ENCODE measurements at places on chromosomes 2 and 18.

- H3K27ac ChIP-seq: no peak overlapping the region
- peaks cover 28% of the 10 kb centered on the region for H3K27me3 ChIP-seq
- no peak overlapping the region for H3K4me3 ChIP-seq
- no peaks in the 10 kb centered on the region for H3K4me1 ChIP-seq
These were observed 50.6 kb downstream of the THNSL2 start for GRCh38 chr2:88220718-88221117.

- no peaks in the 10 kb centered on the region for H3K36me3 ChIP-seq
- no peak overlapping the region for H3K4me3 ChIP-seq
- no peak overlapping the region for H3K27ac ChIP-seq
- no peaks in the 10 kb centered on the region for H3K4me1 ChIP-seq
- H3K27me3 ChIP-seq: peaks cover 22% of the 10 kb centered on the region
These were observed 63.6 kb downstream of the ONECUT2 start for GRCh38 chr18:57498682-57499256.

GRCh38 chr2:3535794-3536681 is 16.7 kb upstream of the ADI1 start:
- peaks cover 14% of the 10 kb centered on the region for H3K4me1 ChIP-seq
- peak overlapping the region; percentile 73 for H3K4me3 ChIP-seq
- DNase-seq: no peak
- no peaks in the 10 kb centered on the region for H3K27me3 ChIP-seq
- peaks cover 41% of the 10 kb centered on the region for H3K36me3 ChIP-seq
- peak overlapping the region; percentile 86 for H3K27ac ChIP-seq

DNA sequence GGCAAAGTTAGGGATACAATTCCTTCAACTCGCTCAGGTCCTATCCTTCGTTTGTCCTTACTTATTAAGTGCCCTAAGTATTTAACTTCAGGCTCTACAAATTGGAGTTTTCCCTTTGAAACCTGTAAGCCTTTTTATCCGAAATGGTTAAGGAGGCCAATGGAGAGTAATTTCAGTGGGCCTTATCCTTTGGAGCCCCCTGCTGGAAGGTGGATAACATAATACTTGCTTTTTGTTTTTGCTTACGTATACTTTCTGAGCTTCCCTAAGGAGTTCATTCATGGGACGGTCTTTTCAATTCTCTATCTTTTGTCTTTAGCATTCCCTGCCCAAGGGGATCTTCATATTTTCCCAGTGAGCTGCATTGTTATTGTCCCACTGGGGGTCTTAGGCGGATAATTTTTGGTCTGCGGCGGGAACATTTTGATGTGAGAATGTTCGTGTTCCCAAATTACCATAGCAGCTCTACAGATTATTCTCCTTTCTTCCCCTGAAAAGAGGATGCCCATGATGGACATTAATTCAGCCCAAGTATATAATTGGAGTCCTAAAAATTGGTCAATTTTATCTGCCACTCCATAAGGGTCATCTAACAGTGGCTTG is 34.4 kb upstream of the TRAPPC8 start:
- peaks cover 4% of the 10 kb centered on the region for H3K27me3 ChIP-seq
- no peak overlapping the region for H3K4me3 ChIP-seq
- no peaks in the 10 kb centered on the region for H3K4me1 ChIP-seq
- H3K27ac ChIP-seq: no peak overlapping the region

DNA sequence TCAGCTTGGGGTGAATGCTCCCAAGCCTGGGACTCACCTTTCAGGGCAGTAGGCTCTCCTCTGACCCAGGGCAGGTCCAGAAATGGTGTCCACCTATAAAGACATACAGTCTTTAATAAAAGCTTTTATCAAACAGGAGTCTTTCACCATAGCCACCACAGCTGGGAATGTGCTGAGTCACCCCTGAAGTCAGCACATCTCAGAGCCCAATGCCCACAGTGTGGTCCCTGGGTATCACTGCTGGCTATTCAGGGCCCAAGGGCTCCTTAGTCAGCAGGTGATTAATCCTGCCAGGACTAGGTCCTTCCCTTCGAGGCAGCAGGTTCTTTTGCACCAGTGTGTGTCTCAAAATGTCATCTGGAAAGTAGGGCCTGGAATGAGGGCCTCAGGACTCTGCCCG is 181.9 kb downstream of the MEMO1 start:
- H3K36me3 ChIP-seq: peaks cover 4% of the 10 kb centered on the region
- no peaks in the 10 kb centered on the region for H3K4me1 ChIP-seq
- no peak overlapping the region for H3K4me3 ChIP-seq

DNA sequence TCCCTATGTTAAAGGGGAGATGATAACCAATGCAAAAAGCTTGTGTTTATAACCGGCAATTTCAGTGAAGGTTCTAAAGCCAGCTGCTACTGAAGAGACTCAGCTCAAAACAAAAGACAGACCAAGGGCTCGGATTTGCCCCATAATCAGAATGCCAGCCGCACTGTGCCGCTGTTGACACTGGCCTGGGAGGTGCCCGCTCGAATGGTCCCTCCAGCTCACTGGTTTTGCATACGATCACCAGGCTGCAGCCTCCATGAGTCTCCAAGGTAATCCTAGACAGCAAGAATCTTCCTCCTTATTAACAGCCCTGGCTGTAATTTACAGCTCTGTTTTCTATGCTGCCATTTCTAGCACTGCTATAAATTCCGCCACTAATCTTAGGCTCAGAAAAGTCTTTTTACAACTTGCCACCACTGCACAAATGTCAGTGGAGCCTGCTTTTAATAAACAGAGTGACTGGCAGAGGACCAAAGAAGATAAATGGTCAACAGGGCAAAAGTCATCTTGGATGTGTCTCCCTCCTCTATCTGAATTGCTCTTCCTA is 155.7 kb upstream of the SH3BP4 start:
- H3K27me3 ChIP-seq: peaks cover 14% of the 10 kb centered on the region
- H3K27ac ChIP-seq: no peak overlapping the region
- no peak for DNase-seq
- no peaks in the 10 kb centered on the region for H3K4me1 ChIP-seq
- no peaks in the 10 kb centered on the region for H3K36me3 ChIP-seq

GRCh38 chr2:189534854-189535832 is 45.4 kb downstream of the SLC40A1 start:
- no peaks in the 10 kb centered on the region for H3K4me1 ChIP-seq
- no peak overlapping the region for H3K27ac ChIP-seq
- no peak overlapping the region for H3K4me3 ChIP-seq
- H3K27me3 ChIP-seq: peaks cover 15% of the 10 kb centered on the region

- no peak overlapping the region for H3K27ac ChIP-seq
- H3K27me3 ChIP-seq: no peaks in the 10 kb centered on the region
- H3K36me3 ChIP-seq: no peaks in the 10 kb centered on the region
- no peak overlapping the region for H3K4me3 ChIP-seq
- H3K4me1 ChIP-seq: no peaks in the 10 kb centered on the region
- DNase-seq: no peak
These were observed 322.1 kb upstream of the TANK start for GRCh38 chr2:160838147-160838546.

DNA sequence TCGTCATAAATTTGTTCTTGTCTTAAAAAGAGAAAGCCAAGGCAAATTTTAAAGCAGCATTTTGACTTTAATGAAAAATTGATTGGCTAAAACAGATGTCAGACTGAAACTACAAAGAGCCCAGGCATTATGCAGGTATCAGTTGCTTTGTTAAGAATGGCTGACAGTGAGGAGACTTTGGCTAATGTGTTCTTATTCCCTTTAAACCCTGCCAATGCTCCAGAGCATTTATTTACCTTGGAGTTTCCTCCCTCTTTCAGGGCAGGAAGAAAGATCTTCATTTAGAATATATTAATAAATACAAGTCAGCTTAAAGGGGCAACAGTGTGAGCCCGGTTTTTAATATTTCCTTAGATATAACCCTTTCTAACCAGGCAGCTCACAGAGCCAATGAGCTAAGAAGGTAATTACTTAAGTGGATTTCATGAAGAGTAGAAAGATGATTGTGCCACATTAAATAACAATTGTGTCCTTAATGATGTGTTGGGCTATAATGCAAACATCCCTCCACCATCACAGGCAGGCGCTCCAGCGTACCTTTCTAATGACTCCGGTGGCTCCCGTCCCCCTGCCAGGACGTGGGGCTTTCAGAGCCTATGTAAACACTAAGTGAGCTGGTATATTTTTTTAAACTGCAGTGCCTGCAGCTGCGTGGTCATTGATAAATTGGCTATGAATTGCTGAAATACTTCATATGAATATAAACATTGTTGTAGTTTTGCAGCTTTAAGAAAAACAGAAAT is 349.4 kb upstream of the POU3F3 start:
- no peak overlapping the region for H3K4me3 ChIP-seq
- H3K27me3 ChIP-seq: no peaks in the 10 kb centered on the region
- peaks cover 2% of the 10 kb centered on the region for H3K4me1 ChIP-seq
- H3K36me3 ChIP-seq: no peaks in the 10 kb centered on the region
- no peak for DNase-seq

DNA sequence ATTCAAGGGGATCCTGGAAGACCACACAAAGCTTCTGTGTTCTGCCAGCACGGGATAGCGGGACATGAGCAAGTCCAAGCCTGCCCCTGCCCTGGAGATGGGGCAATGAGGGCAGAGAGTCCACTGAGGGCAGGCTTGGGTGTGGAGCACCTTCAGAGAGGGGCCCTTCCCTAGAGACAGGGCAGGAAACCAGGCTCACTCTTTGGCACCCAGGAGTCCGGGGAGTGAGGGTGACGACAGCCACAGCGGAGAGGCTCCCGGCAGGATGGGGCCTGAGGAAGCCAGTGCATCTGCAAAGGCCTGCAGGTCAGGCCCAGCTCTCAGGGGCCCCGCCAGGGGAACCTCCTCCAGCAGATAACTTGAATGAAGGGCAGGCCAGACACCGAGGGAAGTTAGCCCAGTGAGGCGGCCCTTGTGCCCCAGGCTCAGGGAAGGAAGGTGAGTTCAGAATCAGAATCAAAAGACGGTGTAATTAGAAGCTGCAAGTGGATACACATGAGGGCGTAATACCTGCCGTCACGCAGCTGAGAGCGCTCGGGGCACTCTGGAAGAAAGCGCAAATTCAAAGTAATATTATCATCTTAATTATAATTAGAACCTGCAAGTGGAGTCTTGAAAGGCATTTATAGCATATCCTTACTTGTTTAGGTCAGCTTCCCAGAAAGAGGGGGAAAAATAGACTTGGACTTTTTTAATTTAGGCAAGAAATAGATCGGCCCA is 142.6 kb upstream of the LGALSL start:
- no peaks in the 10 kb centered on the region for H3K27me3 ChIP-seq
- H3K36me3 ChIP-seq: no peaks in the 10 kb centered on the region
- DNase-seq: no peak
- peaks cover 8% of the 10 kb centered on the region for H3K4me1 ChIP-seq
- no peak overlapping the region for H3K4me3 ChIP-seq

DNA sequence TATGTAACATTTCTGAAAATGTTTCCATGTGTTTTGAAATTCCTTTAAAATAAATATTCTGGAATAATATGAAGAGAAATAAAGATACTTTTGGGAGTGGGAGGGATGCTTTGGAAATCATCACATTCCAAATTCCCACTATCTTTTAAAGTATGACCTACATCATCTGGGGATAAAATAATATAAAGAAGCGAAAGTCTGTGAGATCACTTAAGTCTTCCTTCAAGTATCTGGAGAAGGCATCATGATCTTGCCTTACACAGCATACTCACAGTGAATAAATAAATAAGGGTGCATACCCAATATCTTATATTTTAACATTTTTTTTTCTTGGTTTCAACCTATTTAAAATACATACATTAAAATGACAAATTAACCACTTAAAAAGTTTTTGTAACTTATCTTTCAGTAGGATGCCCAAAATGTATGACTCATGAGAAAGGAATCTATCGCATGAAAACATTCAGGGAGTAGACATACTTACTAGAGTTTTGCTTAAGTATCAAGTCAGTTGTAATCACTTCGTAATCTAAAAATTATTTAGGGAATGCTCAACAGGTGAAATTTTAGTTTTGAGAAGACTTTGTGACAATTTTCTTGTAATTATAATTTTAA is 248.3 kb upstream of the COL3A1 start:
- H3K4me1 ChIP-seq: no peaks in the 10 kb centered on the region
- H3K27ac ChIP-seq: no peak overlapping the region

GRCh38 chr18:39448942-39449341 is 1883.3 kb upstream of the CELF4 start:
- no peak overlapping the region for H3K27ac ChIP-seq
- no peak overlapping the region for H3K4me3 ChIP-seq
- H3K27me3 ChIP-seq: no peaks in the 10 kb centered on the region
- DNase-seq: no peak
- H3K4me1 ChIP-seq: no peaks in the 10 kb centered on the region

- DNase-seq: no peak
- no peaks in the 10 kb centered on the region for H3K4me1 ChIP-seq
- H3K36me3 ChIP-seq: no peaks in the 10 kb centered on the region
These were observed 105.5 kb downstream of the GYPC start for GRCh38 chr2:126761256-126761980.

DNA sequence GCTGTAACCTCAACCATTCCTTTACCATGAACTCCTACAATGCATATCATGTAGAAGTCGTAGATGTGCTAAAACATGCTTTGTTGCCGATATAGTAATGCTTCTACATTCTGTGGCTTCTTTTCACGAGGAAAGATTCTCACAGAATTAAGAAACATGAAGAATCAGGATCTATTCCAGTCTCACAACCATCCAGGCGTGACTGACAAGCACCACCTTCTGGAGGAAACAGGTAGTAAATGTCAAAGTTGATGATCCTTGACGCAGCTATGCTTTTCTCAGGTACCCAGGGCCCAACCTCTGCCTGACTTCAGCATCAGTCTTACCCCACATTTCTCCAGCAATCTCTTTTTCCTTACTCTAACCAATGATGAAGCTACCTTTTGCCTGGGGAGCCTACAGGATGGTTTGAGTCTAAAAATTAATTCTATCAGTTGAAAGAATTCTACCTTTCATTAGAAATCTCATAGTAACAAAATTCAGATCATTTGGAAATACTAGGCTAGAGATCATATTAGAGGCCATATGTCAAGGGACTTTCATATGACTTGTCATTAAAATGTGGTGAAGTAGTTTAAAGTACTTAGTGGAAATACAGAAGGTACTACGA is 123.3 kb upstream of the RND3 start:
- H3K4me1 ChIP-seq: no peaks in the 10 kb centered on the region
- no peak for DNase-seq
- no peaks in the 10 kb centered on the region for H3K36me3 ChIP-seq
- no peaks in the 10 kb centered on the region for H3K27me3 ChIP-seq
- H3K27ac ChIP-seq: no peak overlapping the region

DNA sequence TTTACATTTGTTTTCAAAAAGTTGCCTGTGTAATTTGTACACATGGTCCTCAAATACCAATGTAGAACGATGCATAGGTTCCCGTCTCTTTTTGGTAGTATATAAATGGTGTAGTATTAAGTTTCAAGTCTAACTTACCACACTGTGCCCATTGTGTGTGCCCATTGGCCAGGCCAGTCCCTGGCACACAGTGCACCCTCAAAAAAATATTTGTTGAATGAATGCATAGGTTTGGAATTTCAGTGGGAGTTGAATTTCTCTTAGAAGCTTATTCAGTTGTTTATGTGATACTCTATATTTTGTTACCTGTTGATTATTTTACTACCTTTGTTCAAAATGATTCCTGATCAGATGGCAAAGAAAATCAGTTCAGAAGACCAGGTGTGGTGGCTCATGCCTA is 30.1 kb downstream of the IDH1 start:
- no peaks in the 10 kb centered on the region for H3K4me1 ChIP-seq
- no peak overlapping the region for H3K27ac ChIP-seq
- no peak overlapping the region for H3K4me3 ChIP-seq
- H3K27me3 ChIP-seq: peaks cover 4% of the 10 kb centered on the region
- H3K36me3 ChIP-seq: no peaks in the 10 kb centered on the region

- H3K27me3 ChIP-seq: no peaks in the 10 kb centered on the region
- H3K4me1 ChIP-seq: peaks cover 53% of the 10 kb centered on the region
- no peak for DNase-seq
- H3K27ac ChIP-seq: peak overlapping the region; percentile 56
These were observed 19.9 kb upstream of the SCYGR1 start for GRCh38 chr2:227407591-227408151.

All from stimulated activated naive B cell treated with anti-CD40 and anti-IgM and Interleukin-4, amounts not matched to agents 10 μg/mL and 1 μg/mL and 100 μg/mL, for 72 hours (primary cell).